Kidney glomerular epithelial cell (primary cell): ENCODE measurements at places on chromosomes 1 and 21.

DNA sequence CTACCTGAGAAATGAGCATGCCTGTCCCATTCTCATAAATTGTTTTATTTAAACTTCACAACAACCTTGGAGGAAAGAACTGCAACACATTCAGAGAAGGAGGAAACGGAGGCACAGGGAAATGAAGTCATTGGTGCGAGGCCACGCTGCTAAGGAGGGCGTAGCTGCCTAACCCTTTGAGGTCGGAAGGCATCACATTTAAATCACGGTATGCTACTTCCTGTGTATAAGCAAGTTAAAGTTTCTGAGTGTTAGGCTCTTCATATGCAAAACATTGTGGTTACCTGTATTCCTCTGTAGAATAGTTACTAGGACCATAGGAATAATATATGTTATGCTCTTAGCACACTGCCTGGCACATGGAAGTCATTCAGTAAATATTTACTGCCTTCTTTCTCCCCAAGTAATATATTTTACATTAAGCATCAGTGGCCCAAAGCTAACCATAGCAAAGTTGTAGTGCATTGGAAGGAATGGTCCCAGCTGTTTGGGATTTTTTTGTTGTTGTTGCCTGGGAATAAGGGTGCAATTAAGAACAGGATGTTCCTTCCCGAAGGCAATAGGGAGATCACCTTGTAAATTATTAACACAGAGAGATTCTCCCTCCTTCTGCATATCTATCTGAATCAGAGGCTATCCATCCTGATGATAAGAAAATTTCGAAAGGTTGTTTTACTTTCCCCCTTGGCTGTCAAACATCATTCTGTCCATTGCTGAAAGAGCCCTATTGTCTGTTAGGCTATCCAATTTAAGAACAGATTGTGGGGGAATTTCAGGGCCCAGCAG is 192.2 kb upstream of the C8B start:
- peak; percentile 43 for DNase-seq

GRCh38 chr1:202009326-202010179 is 834 bp upstream of the ELF3 start:
- peak; percentile 86 for DNase-seq

GRCh38 chr1:89855413-89856123 is 34.7 kb downstream of the LRRC8D start:
- no peak for DNase-seq

DNA sequence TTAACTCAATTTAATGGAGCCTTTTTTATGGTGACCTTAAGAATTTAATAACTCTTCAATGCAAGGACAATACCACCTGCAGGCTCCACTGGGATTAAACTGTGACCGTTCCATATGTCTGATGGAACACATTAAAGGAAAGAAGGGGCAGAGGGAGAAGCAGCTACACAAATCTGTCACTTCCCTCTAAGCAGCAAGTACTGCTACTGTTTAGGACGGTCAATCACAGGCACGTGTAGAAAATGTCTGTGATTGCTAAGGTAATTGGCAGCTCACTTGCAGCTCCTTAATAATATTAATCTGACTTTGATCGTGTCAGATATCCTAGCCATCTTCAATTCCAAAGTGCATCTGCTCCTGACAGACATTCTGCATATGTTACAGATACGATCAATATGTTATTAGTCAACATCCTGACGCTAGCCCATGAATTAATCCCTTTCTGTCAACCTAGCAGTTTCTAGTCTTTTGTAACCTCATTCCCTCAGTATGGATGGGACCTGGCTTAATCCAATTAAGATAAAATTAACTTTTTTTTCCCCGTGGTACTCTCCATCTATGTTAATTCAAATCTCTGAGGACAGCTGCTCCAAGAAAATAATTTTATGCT is 1012.4 kb downstream of the AMY1C start:
- DNase-seq = no peak
